ENCODE measurements at places on chromosomes 3 and 15. TPM values are rescaled to one million over a fixed set of nuclear protein-coding genes. Genes with fewer than 3 reads are reported as not detected.

DNA sequence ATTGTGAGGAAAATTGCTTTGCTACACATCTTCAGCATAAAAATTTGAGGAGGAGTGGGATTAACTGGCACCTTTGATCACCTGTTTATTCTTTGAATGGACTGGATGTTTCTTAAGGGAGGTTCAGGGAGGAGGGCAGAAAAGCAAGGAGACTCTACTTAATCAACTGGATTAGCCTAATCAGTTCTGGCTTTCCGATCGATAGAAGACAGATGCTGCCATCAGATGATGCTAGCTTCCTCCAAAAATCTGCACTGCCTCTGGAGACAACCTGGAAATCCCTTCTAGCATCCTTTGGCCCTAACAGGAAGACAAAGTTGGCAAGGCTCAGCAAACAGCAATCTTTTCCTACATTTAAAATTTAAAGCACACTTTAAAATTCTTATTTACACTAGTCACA lies 197.8 kb downstream of the EBLN2 start:
- no peak for DNase-seq

DNA sequence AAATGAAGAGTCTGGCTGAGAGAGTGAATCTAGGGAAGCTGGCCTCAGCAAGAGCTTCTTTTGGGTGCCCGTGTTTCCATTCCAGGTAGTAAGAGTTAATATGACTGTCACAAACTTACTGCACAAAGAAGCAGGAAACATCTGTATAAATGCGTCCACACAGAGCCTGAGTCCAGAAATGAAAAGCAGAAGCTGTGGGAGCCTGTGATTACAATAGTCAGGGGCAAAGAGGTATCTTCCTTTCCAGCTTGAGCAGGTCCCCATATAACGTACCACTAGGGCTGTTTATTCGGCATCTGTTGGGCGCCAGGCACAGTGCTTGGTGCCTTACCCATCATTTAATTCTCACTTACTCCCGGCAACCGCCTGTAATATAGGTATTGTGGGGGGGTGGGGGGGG lies 40.5 kb upstream of the B3GNT5 start:
- DNase-seq, result no peak

GRCh38 chr3:196677931-196678330 lies 34.1 kb downstream of the CEP19 start:
- no peak for DNase-seq

DNA sequence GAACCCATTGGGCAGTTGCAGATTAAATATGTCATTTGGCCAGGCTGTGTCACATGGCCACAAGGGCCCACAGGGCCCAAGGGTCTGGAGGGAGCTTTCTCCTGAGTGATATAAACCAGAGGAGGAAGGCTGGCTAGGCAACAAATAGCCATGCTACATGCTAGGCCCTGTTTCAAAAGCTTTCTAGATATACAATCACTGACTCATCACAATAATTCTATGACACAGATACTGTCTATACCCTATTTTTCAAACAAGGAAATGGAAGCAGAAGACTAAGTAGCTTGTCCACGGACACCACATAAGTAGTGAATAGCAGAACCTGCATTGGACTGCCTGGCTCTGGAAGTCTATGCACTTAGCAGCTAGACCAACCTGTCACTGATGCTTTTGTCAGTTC lies 625.4 kb downstream of the NTRK3 start:
- no peak for DNase-seq

GRCh38 chr3:128484404-128485281 lies 8.4 kb downstream of the GATA2 start:
- no peak for DNase-seq

Gene QARS1
- total RNA-seq, result 279 TPM

Gene RGMA
- 1.0 TPM for total RNA-seq

Gene CISH
- 3.8 TPM for total RNA-seq

Gene GRAMD1C
- total RNA-seq, result 2.0 TPM
